ENCODE measurements at places on chromosomes 4 and X.

DNA sequence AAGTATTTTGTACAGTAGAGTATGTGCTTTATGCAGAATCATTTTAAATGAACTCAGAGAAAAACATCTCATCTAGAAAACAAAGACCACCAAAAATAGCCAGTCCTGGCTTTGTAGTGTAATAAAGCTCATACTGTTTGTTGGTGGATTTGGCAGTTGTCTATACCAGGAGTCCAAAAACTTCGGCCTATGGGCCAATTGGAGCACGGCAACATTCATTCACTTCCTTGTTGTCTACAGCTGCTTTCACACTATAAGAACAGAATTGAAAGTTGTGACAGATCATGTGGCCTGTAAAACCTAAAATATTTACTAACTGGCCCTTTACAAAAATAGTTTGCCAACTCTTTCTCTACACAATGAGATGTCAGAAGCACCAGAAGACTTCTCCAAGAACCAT, 5.3 kb downstream of the FBXW7 start:
- DNase-seq = no peak

GRCh38 chr4:14894392-14895292, 107.6 kb upstream of the CPEB2 start:
- DNase-seq = no peak

- DNase-seq = no peak
Observed at GRCh38 chr4:123443401-123444289, 47.0 kb downstream of the SPRY1 start.

DNA sequence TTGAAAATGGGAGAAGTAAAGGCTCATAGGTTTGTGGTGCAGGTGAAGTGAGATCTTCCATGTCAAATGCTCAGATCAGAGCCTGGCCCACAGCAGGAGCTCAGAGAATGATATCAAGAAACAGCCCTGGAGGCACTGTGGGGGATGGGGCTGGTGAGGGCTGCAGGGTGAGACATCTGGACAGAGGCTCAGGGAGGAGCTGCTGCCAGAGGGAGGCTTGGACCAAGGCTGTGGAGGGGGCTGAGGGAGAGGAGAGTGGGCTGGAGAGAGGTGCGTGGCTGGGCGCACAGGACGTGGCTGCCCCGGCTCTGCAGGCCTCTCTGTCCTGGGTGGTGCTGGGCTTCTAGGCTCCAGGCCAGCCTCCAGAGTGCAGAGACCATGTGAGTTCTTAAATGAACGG, 5.6 kb downstream of the SORCS2 start:
- peak; percentile 54 for DNase-seq

DNA sequence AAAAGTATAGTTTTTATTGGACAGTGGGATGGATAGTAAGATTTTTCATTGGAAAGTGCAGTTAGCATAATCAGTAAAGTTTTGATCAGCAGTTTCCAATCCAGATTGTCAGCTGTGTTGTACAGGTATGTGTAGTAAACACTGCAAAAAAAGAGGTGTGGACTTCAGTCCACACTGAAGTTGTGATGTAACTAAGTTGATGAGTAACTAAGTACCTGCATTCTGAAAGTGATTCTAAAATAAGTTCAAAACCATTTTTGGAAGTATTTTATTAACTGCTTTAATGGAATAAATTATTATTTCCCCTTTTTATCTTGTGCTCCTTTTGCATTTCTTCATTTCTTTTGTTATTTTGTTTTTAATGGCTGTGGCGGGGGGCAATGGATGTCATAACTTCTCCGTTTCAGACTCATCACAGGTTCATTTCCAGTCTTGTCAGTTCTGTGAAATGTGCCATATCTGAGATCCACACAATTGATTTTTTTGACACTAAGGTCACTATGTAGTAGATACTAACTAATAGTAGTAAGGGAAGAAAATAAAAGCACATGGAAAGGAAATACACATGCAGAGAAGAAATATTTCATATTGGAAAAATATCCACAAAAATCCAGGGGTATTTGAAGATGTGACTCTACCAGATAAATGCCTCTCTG, 247.5 kb downstream of the GABRG1 start:
- no peak for DNase-seq

GRCh38 chr4:110589297-110589696, 33.6 kb downstream of the PITX2 start:
- no peak for DNase-seq

DNA sequence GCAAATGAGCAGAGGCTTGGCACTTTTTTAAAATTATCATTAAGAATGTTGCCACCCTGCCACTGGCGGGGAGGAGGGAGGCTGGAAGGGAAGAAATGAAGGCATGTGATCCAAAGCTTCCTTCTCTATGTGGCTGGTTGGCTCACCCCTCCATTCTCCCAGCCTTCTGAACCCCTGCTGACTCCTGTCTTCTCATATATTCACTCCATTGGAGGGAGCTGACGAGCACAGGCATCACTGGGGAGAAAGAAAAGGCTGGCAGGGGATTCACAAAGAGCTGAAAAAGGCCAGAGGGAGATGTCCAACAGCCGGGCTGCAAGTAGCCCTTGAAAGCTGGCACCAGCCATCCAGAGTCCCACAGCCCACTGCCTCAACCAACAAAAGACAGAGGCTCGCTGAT, 495.6 kb downstream of the BCOR start:
- DNase-seq = no peak

DNA sequence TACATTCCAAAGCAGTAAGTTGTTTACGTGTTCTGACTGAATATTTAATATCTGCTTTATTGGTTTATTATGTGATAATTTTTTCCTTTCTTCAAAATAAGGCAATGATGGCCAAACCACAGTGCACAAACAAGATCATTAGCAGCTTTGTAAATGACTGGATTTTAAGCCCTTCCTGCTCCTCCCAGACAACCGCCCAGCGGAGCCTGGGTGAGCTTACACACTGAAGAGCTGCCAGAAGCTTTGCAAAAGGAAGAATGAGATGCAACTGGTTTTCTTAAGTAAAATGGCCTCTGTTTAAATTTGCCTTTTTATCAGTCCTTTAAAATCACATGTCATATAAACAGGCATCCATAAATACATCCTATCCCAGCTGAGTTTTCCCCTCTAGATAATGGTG, 52.2 kb downstream of the SPARCL1 start:
- no peak for DNase-seq

- no peak for DNase-seq
Observed at GRCh38 chr4:189838821-189839497, 101.7 kb upstream of the FRG1 start.

DNA sequence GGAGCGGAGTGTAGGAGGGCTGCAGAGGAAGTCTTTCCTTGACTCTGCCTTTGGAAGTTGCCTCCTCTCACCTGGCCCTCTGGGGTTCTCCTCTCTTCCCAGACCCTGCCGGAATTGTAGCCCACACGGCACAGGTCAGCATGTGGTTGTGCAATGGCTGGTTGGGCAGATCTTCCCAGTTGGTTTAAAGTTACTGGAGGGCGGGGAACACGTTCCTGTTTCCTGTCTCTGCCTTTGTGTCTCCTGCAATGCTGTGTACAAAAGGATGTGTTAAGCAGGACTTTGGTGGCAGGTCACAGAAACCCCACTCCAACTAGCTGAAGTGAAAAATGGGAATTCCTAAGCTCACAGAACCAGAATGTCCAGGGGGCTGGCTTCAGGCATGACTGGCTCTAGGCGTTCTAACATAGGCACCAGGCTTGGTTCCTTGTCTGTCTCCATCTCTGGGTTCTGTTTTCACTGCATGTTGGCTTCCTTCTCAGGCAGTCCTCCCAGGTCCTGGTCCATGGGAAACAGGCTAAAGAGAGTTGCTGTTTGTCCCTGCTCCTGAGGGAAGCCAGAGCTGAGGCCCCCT, 19.9 kb downstream of the SORCS2 start:
- DNase-seq = no peak

- DNase-seq = no peak
Observed at GRCh38 chr4:1754336-1754735, 33.0 kb downstream of the TACC3 start.

- no peak for DNase-seq
Observed at GRCh38 chr4:184684491-184685189, 35.1 kb downstream of the PRIMPOL start.

DNA sequence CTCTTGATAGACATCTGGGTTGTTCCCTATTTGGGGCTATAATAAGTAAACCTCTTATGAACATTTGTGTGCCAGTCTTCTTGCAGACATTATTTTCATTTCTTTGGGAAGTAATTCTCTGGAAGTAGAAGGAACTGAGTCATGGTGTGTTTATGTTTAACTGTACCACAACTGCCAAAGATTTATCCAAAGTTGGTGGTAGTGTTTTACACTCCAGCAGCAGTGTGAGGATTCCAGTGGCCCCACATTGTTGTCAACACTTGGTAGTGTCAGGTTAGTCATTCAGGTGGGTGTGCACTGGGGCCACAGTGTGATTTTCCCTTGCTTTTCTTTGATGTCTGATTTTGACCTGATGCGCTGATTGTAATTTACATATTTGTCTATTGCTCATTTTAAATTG, 5.0 kb upstream of the UVSSA start:
- DNase-seq = no peak

- no peak for DNase-seq
Observed at GRCh38 chr4:40699648-40700047, 50.1 kb upstream of the NSUN7 start.

DNA sequence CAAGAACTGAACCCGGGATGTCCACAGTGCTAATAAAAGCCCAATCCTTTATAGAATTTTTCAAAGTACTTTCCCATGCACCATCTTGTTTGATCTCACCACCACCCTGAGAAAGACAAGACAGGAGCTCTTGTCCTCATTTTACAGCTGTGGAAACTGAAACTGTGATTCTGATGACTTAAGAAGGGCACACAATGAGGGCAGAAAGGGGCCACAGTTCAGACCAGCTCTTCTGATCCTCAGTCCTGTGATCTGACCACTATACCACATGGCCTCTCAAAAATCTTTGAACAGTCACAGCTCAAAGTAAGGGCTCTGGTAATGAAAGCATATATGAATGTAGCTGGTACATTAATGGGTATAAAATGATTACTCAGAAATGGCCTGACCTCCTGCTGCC, 127.3 kb upstream of the CPEB2 start:
- DNase-seq = no peak

- DNase-seq = no peak
Observed at GRCh38 chr4:34039766-34040165, 2204.5 kb downstream of the ARAP2 start.

DNA sequence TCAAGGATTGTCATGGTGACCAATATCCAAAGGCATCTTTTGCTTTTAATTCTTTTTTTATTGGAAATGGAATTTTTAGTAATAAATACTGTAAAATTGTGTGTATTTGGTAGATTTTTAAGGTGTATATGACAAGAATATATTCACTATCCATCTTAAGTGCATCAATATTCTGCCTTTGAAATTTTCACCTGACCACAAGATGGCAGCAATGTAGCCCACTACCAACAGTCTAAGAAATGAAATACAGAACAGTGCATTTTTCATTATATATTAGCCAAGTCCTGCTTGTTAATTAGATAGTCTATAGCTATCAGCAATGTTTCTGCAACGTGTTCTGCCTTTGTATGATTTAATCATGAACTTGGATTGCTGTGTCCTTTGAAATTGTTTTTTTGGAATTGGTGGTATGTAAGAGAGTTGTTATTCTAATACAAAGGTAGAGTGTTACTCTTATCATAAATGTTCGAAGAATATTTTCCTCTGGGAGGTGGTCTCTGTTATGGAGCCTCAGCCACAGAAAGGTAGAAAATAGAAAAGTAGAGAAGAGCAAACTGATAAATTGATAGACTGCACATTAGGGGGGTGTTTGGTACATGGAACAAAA, 38.2 kb downstream of the HPGDS start:
- DNase-seq = no peak

GRCh38 chrX:70436343-70436742, 8.3 kb upstream of the DLG3 start:
- peak; percentile 73 for DNase-seq

DNA sequence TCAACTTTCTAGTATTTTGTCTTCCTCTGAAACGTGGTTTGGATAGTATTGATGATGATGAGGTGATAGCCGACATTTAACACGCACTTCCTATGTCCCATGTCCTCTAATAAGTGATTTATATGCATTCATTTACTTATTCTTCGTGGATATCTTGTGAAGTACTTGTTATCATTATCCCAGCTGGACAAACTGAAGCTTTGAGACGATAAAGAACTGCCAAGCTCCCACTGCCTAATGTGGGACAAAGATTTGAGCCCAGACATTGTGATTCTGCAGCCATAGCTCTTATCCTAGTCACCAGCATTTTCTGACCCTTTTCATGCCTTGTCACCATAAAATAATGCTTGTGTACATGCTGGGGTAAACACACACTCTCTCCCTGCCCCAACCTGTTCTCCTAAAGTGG, 92.5 kb downstream of the RAPGEF2 start:
- DNase-seq = no peak

DNA sequence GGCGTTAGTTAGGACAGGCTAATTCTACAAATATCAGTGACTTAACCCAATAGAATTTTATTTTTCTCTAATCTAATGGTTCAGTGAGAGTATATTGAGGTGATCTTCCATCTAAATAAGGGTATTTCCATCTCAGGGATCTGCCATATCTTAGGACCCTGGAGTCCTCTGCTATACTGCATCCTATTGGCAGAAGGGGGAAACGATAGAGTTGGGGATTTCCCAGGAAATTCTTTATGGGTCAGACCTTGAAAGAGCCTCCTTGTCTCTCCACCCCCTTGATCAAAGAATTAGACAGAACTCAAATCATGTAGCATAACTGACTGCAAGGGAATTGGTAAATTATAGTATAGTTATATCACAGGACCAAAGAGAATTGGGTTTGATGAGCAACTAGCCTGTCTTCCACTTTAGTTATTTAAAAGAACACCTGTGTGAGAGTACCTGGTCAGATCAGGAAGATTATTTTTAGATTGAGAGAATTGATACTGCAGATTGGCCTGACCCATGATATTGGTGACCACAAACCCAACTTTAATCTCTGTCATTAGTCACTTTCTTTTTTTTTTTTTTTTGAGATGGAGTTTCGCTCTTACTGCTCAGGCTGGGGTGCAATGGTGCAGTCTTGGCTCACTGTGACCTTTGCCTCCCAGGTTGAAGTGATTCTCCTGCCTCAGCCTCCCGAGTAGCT, 25.6 kb downstream of the SMARCA5 start:
- DNase-seq = no peak

DNA sequence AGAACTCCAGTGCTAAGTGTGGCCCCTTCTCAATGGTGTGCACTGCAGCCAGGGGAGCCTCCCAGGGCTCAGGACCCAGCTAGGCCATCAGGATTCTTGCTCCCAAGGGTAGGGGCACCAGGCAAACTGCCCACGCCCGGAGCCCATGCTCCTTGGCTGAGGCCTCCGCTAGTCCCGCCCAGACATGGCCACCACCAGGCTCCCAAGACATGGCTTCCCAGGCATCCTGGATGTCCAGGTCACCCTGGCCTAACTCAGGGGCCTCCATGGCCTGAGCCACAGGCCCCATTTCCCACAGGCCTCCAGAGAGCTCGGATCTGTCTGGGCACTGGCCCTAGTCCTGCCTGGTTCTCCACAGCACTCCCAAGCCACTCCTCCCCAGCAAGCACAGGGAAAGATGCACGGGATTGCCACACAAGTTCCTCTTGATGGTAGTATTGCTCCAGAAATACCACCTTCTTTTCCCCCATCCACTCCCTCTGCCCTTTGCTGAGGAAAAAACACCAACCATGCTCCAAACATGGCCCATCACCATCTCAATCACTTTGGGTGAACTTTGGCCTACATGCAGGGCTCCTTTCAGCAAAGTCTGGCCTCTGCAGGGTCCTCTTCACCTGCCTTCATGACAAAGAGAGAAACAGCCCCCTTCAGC, 274.7 kb upstream of the AGTR2 start:
- no peak for DNase-seq

All from ecto neural progenitor cell (in vitro differentiated cells).